Cardiac fibroblast (primary cell): ENCODE measurements at places on chromosomes 5 and 9.

GRCh38 chr9:131334629-131335367 lies 45.3 kb downstream of the PLPP7 start:
- DNase-seq: peak; percentile 64

GRCh38 chr5:96752341-96753016 lies 55.3 kb downstream of the ERAP1 start:
- DNase-seq: peak; percentile 81

GRCh38 chr9:100561256-100561655 lies 16.6 kb upstream of the CAVIN4 start:
- no peak for DNase-seq

- DNase-seq: peak; percentile 68
These were observed at the start of gene GDNF for GRCh38 chr5:37839407-37840052. Gene GDNF, minus strand, starts transcription at chr5:37840041. Its CDS starts 5,245 bp downstream, at chr5:37834796.

DNA sequence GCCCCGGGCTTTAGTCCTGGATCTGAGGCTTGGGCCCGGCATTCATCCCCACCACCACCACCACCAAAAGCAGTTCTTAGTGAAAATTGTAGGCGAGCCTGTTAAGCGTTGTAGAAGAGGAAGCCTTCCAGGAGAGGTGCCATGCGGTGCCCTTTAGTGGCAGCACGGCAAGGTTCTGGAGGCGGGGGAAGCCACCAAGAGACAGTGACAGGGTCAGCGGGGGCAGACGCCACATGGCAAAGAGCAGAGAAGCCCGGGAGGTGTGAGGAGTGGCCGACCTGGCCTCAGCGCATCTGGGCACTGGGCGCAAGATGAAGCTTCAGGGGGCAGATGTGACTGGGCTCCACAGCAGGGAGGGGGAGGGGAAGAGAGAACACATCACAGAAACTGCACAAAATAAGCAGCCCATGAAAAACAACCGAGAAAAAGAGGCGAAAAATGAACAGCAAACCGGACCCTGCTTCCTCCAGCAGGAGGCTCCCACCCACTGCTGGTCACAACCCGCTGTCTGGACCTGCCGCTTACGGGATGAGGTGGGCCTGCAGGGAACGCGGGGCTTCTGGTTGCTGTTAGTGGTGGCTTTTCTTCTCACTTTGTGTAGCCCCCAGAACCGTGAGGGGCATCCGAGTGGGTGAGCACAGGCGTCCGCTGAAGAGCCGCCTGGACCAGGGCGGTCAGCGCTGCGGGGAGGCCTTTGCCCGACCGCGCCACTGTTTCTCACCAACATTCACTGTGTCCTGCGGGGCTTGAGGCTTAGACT lies 4.3 kb downstream of the LRRC14B start:
- DNase-seq: no peak

GRCh38 chr5:354581-355378 lies 33.3 kb downstream of the AHRR start:
- no peak for DNase-seq

GRCh38 chr9:35341585-35341984 lies 148.3 kb upstream of the RUSC2 start:
- DNase-seq: peak; percentile 88

GRCh38 chr9:137128158-137128861 lies 10.6 kb upstream of the GRIN1 start:
- no peak for DNase-seq

DNA sequence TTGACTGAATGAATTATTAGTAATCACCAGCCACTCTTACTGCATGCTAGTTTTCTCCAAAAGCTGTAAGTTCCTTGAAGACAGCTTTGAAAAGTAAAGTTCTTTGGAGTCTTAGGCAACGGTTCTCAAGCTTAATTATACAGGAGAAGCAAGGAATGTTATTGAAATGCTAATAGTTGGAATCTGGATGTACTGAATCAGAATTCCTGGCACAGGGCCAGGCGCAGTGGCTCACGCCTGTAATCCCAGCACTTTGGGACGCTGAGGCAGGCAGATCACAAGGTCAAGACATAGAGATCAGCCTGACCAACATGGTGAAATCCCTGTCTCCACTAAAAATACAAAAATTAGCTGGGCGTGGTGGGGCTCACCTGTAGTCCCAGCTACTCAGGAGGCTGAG lies 33.4 kb downstream of the GRIA1 start:
- peak; percentile 54 for DNase-seq

- peak; percentile 86 for DNase-seq
These were observed 851 bp upstream of the ZDHHC12 start for GRCh38 chr9:128724744-128725211.

DNA sequence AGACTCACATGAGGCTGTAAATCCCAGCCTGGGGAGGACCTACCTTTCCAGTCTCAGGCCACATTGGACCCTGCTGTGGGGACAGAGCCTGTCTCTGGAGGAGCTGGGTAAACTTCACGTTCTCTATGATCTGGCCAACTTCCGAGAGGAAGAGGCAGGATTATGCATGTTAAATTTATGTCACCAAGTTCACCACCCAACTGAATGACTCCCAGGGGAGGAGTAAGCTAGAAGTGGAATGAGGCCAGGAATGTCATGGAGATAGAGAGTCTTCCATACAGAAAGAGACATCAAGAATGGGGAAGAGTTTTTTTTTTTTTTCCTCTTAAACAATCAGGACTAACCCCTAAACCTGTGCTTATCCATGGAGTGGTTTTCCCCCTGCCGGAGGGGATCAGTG lies 90.3 kb upstream of the PALM2AKAP2 start:
- no peak for DNase-seq

DNA sequence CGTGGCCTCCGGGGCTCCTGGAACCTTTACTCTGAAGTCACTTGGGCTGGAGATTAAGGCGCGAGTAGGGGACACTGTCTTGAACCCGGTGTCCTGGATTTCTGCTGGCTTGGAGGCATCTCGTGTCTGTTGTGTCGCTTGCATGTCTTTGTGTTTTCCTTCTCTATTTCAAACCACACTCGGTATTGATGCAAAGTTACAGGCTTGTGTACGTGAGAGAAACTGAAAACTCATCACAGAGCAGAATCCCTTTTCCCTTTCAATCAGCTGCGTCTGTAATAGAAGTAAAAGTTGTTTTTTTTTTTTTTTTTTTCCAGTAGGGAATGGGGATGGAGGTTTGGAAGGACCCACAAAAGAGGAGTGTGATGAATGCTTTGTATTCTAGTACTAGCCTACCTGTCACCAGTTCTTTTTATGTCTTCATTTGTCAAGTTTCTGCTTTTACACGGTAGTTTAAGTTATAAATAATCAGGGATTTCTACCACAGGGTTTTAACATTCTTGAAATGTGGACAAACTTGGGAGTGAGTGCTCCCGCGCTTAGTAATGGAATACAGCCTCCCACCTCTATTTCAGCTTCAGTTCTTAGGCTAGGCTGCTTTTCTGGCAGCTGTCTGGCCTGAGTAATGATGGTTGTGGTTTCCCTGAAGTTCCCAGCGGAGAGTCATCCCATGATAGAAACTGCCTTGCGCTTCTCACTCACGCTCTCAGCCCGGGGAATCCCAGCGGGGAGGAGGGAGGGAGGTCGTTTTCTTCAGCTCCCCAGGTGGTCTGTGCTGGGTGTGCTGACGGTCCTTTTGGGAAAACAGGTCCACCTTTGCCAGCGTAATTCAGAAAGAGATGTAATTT lies 763 bp downstream of the TJP2 start:
- DNase-seq: peak; percentile 90

GRCh38 chr5:145637396-145637795 lies 197.7 kb downstream of the PRELID2 start:
- DNase-seq: peak; percentile 13

DNA sequence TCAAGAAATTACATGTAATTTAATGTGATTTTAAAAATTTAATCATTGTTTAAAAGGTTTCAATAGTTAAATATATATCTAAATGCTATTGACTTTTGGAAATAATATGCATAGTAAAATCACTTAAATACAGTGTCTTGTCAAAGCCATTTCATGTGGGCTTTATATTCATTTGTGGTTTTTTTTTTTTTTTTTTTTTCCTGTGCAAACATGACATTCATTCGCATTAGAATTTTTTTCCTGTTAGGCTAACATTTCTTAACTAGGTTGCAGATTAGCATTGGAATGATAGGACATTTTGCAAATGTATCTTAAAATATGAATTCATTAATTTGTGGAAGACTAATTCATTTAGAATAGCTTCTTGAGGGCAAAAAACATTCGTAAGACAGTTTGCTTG lies 149.8 kb downstream of the PBX3 start:
- no peak for DNase-seq

GRCh38 chr9:93776873-93777272 lies 178.3 kb downstream of the BARX1 start:
- DNase-seq: no peak

GRCh38 chr9:112384690-112385089 lies 4.8 kb downstream of the HSDL2 start:
- DNase-seq: no peak

DNA sequence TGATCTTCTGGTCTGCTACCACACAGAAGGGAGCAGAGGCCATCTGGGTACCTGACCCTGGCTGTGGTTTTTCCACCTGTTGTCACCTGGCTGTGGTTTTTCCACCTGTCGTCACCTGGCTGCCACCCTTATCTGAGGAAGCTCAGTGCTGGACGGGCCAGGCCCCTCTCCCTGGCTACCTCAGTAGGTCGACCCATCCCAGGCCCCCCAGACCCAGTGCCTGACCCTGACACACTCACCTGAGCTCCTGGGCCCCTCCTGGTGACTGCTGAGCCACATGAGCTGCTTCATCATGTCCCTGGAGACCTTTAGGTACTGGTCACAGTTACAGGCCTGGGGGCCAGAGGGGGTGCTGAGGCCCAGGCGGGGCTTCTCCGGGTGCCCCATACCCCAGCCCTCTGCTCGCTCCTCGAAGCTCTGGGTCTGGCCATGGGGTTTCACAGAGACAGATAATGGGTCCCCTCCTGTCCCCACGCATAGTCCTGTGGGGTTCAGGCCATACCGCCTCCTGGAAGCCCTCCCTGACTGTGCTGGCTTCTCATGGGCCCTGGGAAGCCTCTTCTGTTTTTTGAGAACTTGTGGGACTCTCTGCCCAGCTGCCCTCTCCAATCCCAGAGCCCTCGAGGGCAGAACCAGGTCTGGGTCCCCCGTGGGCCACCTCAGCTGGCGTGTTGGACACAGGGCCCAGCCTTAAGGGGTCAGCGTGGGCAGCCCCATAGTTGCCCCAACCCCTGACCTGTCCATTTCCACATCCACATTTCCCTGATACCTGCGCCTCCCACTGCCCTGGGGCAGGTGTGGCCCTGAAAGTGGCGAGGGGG lies 7.5 kb upstream of the NRARP start:
- DNase-seq: no peak

GRCh38 chr5:87912419-87912818 lies 356.2 kb downstream of the TMEM161B start:
- DNase-seq: no peak

DNA sequence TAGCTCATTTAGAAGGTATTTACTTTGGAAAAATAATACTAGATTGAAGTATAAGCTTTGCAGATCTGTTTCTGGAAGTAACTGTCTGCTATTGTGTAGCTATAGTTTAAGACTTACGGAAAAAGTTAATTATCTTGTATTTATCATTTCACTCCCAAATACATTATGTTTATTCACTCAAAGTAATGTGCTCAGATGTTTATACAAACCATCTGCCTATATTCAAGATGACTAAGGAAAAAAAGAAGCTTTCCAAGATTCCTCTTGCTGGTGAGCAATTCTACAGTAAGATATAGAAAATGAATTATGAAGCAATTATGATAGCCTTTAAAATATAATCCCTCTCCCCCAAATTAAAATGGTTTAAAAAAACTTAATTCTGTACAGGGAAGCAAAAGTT lies 137.9 kb downstream of the KIAA0825 start:
- no peak for DNase-seq

GRCh38 chr5:115796656-115797055 lies 19.8 kb downstream of the CDO1 start:
- DNase-seq: no peak

DNA sequence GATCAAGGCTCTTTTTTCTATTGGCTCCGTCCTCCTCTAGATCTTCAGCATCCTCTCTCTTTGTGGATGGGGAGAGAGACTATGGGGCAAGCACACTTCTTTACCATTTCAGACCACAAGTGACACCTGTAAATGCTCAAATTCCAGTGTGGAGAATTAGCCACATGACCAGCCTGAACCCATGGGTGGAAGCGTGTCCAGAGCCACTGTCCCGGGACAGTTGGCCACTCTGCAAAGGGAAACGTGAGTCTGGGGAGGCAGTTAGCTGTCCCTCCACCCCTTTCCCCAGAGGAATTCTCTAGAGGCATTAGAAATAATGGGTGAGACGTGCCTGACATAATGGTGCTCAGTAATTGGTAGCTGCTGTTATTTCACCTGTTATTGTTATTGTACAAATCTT lies 40.9 kb downstream of the AMBP start:
- no peak for DNase-seq

GRCh38 chr5:154475591-154476353 lies 2.3 kb downstream of the HAND1 start:
- no peak for DNase-seq

DNA sequence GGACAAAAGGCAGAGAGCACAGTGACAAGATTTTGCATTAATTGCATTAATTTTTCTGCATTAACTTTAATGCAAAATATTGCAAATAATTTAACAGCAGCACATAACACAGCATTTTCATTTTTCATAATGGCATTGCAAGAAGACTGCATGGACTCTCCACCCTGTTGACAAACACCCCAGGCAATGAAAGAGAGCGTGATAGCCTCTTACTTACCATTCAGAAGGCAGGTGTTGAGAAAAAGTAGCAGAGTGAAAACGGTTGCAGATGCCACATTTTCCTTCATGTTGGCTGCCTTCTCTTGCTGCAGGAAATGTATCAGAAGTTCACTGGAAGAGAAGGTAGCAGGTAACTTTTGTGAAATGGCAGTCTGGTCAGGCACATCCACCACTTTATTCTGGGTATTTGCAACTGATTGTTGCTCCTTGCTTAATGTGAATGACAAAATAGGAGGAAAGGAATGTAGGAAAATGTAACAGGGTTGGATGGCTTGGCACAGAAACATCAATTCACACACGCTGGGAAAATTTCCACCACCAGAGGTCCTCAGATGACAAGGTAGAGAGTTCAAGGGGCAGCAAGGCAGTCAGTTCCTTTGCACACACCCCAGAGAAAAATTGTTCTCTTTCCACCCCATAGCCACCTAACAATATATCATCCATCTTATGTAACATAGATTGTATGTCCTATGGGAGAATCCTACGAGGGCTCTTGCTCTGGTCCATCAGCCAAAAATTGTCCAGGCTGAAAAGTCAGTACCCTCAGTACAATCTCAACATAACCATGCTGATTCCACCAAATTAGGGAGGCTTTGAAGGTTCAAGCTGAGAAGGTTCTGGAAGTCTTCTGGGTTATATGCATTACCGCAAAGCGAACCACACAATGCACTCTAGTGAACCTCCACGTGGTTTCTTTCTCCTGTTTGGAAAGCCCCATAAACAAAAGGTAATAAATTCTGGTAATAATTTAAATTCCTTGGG lies 41.9 kb upstream of the AGXT2 start:
- DNase-seq: peak; percentile 81
